ENCODE measurements at places on chromosomes 12 and 14. TPM values are rescaled to one million over a fixed set of nuclear protein-coding genes. Genes with fewer than 3 reads are reported as not detected.

Gene TAS2R43
- 0.48 TPM for polyA plus RNA-seq

Gene NRIP2
- 4.2 TPM for polyA plus RNA-seq

Gene BIN2
- 7.0 TPM for polyA plus RNA-seq

Gene TAS2R14
- 3.5 TPM for polyA plus RNA-seq

Gene LRIG3
- 38.9 TPM for polyA plus RNA-seq

Gene PRICKLE1
- 6.0 TPM for polyA plus RNA-seq

Gene IKZF4
- polyA plus RNA-seq: 13.5 TPM

Gene GLT8D2
- polyA plus RNA-seq: 15.2 TPM

Gene CRACR2A
- polyA plus RNA-seq: 12.5 TPM

Gene FICD
- polyA plus RNA-seq: 2.5 TPM

Gene SYT10
- polyA plus RNA-seq: 0.84 TPM

Gene PPP1R1A
- 17.2 TPM for polyA plus RNA-seq
